ENCODE measurements at places on chromosomes 16 and 17.

DNA sequence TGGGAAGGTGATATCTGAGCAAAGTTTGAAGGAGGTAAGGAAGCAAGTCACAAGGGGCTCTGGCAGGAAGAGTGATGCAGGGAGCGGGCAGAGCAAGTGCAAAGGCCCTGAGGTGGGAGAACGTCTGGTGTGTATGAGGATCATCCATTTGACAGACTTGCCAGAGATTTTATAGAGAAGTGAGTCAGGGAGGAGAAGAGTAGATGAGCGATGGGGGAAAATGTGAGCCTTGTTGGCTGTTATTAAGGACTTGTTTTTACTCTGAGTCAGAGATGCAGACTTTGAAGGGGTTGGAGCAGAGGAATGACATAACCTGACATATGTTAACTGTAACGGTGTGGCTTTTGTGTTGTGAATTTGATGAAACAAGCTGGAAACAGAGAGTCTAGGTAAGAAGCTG, 3.5 kb upstream of the CLEC10A start:
- DNase-seq = no peak

GRCh38 chr16:89395150-89396142, 94.9 kb downstream of the ANKRD11 start:
- DNase-seq = peak; percentile 92

DNA sequence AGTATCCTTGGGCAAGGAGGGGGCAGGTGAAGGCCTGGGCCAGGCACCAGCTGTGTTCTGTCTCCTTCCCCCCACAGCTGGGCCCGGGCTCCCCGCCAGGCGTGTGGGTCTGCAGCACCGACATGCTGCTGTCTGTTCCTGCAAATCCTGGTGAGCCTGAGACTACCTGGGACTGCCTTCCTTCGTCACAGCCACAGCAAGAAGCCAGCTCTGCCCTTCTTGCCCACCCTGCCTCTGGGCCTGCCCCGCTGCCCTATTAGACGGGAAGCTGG, 12.3 kb downstream of the FCSK start:
- DNase-seq = no peak

DNA sequence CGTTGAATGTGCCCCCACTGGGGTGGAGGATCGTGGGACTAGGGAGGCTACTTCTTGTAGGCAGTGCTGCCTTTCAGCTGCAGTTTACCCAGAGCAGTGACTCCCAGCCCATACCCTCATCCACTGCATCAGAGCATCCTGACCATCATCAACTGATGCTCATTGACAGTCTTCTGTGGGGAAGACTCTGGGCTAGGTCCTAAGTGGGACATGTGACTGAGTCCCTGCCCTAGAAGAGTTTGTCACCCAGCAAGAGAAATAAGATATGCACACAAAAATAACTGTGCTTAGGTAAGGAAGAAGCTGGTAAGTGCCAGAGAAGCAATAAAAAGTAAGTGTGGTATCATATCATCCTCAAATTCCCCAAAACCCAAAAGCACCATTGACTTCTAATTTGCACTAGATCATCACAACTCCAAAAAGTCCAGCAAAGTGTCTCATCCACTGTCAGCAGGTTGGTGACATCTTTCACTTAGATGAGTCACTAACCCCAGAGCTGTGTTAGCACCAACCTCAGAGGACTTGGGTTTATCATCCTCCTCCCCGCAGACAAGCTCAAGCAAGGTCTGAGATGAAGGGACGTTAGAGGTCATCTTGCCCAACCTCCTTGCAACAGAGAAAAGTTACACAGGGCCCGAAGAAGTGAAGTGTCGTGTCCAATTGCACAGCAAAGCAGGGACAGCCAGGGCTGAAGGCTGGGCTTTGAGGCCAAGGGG, 99.0 kb downstream of the CCDC182 start:
- DNase-seq = no peak

GRCh38 chr17:35947156-35947585, 3.7 kb upstream of the LYZL6 start:
- no peak for DNase-seq

- no peak for DNase-seq
Observed at GRCh38 chr17:74040291-74040690, 163.2 kb upstream of the RPL38 start.

- no peak for DNase-seq
Observed at GRCh38 chr17:33661975-33662374, 368.9 kb upstream of the ASIC2 start.

GRCh38 chr17:49817993-49818392, 29.5 kb downstream of the KAT7 start:
- DNase-seq = no peak

GRCh38 chr17:36935671-36936454, 1.4 kb upstream of the LHX1 start:
- no peak for DNase-seq

DNA sequence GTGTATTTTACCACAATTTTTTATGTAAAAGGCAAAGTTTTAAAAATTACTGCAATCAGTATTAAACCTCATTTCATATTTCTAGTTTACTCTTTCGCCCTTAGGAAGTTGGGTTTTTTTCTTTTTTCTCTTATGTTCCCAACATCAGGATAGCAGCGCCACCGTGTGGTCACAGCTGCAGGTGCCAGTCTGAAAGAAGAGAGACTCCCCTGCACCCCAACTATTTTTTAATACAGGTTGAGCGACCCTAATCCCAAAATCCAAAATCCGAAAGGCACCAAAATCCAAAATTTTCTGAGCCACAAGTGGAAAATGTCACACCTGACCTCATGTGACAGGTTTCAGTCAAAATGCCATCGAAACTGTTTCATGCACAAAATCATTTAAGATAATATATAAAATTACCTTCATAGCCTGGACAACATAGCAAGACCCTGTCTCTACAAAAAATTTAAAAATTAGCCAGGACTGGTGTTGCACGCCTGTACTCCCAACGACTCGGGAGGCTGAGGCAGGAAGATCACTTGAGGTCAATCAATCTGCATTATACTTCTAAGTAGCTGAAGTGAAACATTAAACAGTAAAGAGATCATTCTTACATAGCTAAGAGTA, 21.8 kb upstream of the ASGR2 start:
- peak; percentile 57 for DNase-seq

DNA sequence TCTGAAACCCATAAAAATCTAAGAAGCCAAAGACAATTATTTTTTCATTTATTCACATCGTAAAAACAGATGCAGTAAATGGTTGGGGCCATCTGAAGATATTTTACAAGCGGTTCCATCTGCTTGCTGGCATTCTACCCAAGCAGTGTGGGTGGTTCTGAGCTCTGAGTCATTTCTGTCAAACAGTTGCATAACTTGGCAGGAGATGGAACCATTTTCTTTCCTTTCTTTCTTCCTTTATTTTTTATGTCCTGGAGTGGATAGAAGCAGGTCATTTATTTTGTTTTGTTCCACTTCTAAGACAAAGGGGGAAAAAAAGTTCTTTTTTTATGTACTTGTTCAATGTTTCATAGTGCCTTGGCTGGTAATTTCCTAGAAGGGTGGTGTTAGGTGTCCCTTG, 1151.9 kb upstream of the GOT2 start:
- DNase-seq = no peak

- no peak for DNase-seq
Observed at GRCh38 chr16:79823639-79824038, 223.1 kb upstream of the MAF start.

GRCh38 chr16:80198311-80199299, 342.2 kb upstream of the DYNLRB2 start:
- DNase-seq = no peak
